NCI-H226 (cell line): ENCODE measurements at places on chromosomes 5 and 9.
A peak's percentile ranks its signal among the peaks of the same experiment; 100 is the strongest.

DNA sequence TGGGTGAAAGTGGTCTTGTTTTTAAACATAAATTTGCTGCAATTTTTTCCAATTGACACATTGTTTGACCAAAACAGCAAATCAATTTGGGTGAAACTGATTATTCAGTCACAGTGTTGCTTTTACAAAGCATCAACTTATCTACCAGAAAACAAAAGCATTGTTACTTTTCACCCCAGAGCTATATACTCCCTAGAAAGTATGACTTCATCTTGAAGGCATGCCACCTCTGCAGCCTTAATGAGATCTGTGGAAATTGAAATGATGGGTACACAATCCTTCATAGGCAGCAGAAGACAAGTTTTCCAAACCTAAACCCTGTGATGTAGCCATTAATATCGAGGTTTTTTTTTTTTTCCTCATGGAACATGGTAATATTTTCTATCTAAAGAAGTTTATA, 615.9 kb downstream of the CHSY3 start:
- DNase-seq: peak; percentile 56

GRCh38 chr5:162514116-162514515, 446.5 kb downstream of the GABRG2 start:
- no peak for DNase-seq

GRCh38 chr9:83472221-83472665, 66.0 kb downstream of the FRMD3 start:
- DNase-seq: peak; percentile 24

GRCh38 chr9:121067640-121068039, 7.1 kb upstream of the CNTRL start:
- DNase-seq: no peak

DNA sequence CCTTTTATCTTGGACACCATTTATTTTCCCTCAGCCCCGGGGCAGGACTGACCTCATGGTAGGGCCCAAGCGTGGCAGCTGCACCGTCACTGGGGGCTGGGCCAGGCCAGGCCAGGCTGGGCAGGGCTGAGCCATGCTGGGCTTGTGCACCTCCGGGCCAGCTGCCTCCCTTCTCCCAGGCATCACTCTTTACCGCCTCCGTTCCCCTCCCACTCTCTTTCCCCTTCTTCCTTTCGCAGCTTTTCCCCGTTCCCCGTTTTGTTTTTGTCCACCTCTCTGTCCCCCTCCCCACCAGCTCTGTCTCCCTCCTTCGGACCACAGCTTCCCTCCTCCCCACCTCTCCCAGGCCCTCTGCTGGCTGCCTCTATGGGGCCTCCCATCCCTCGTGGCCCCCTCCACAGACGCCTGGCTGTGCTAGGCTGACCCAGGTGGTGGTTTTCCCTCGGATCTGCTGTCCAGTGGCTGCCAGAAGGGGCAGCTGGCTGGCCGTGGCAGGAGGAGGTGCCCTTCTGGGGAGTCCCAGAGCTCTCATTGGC, 17.9 kb downstream of the FGF18 start:
- DNase-seq: peak; percentile 86

GRCh38 chr5:154767576-154767975, 12.4 kb downstream of the LARP1 start:
- no peak for DNase-seq

- no peak for DNase-seq
These were observed 117.9 kb downstream of the GADD45G start for GRCh38 chr9:89722712-89723111.

- DNase-seq: no peak
These were observed 49.4 kb upstream of the DHFR start for GRCh38 chr5:80704221-80704620.

DNA sequence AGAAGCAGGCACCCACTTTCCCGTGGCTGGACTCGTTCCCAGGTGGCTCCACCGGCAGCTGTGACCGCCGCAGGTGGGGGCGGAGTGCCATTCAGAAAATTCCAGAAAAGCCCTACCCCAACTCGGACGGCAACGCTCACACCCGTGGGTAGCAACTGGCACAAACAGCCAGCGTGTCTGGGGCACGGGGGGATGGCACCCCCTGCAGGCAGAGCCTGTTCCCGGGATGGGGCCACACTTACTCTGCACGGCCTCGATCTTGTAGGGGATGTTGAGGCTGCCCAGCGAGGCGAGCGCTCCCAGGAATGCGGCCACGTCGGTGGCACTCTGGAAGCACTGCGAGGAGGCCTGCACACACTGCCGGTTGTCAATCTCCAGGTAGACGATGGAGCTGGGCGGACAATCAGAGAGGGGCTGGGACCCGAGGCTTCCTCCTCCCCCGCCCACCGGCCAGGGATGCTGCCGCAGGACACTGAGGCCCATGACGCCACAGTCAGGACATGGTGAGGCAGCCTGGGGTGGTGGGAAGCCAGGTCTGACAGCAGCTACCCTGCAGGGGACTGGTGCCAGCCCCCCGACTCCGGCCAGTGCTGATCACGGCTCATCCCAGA, 20.2 kb upstream of the SEC16A start:
- DNase-seq: no peak

- DNase-seq: no peak
These were observed 98.6 kb upstream of the DAP start for GRCh38 chr5:10859393-10860195.

DNA sequence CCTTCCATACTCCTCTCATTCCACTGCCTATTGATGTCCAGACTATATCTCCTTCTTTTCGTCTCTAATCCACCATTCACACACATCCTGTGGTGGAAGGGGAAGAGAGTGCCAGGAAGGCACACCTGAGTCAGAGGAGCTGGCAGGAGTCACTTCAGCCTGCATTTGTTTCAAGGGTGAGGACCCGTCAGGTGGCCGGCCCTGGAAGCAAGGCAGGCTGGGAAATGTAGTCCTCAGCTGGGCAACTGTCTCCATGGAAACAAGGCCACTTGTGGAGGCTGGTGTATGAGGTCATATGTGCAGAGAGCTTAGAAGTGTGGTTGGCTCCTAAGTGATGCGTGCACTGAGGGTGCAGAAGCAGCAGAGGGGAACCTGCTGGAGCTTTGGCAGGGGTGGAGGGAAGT, 278.4 kb downstream of the NSG2 start:
- no peak for DNase-seq

DNA sequence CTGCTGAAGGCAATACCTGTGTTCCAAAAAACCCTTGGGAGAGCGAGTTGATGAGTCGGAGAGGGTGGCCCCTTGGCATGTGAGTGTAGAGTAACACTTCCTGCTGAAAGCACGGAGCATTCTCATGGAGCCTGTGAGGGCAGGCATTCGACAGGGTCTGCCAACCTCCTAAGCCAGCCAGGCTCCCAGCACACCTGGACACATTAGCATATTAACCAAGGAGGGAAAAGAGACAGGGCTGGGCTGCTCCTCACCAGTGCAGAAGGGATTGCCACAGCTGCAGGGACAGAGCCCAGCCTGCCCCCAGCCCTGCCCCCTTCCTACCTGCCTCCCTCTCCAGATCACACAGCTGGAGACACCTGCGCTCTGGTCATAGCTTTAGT, 46.4 kb upstream of the SEMA4D start:
- DNase-seq: no peak

DNA sequence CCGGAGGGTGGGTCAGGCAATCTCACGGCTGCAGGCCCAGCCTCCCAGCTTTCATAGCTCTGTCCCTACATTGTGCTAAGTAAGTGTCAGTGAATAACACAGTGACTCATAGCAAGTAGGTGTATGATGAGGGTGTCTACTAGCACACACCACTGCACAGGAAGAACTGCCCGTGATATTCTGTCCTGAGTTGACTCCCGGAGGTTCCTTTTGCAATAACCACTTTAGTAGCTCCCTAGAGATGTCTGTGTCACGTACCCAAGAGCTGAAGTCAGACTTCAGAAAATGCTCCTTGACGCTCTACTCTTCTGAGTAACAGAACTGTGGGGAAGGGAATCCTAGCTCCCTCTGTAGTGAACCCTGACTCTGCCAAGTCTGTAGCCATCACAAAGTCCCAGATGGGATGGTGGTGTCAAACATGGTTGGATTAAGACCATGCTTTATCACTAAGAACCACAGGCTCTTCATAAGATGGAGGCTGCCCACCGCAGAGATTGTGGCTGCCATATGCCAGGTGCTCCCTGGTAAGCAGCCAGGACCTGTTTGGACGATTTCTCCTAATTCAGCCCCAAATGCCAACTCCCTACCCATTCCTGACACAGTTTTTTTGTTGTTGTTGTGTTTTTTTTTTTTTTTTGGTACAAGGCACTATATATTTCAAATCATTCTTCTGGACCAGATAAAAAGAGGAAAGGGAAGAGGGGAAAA, 352.6 kb upstream of the PANK3 start:
- no peak for DNase-seq

DNA sequence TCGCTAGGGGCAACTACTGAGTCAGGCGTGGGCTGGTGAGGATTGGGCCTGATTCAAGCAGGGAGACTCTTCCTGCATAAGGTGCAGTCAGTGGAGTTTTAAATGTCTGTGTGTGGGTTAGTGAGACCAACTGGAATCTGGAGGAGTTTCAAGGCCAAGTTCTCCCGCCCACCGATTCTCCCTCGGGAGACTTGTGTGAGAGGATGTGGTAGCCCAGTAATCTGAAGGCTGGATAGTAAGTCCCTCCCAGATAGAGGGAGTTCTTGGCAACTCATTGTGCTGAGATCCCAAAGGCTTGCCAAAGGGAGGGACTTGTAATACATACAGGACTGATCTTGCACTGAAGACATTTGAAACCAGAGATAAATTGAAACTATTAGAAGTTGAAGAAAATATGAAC, 51.8 kb downstream of the WDR36 start:
- DNase-seq: peak; percentile 100

GRCh38 chr5:123626051-123626450, 114.1 kb downstream of the CSNK1G3 start:
- no peak for DNase-seq

DNA sequence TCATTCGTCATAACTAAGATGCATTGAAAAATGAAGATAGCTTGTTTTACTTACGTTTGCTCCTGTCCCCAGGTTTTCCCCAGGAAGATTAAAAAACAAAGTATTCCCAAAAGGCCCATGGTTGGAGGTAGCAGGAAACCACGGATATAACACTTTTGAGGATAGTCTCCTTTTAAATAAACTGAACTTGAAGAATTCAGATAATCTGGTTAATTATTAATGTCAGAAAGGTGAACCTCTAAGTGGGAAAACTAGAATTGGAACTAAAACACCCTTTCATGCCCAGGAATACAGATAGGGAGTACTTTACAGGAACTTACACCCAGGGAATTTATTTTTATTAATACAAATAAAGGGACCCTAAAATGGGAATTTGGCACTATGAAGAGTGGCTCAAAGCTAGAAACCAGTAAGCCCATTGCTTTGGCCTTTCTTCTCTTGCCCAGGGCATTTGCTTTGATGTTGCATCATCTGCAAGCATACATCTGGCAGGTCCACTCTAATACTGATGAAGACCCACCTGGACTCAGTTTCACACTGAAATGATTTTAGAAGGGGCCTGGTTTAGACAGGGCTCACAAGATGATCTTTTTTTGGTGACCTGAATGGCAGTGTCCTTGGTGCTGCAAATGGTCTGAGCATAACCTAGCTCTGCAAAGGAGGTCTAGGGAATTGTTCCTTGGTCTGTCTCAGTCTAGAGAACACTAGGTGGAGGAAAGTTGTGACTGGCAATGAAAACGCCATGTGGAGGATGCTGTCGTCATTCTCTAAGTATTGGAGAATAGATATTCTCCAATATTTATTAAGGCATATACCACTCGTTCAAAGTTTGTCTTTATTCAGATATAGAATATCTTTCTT, at the start of gene C5:
Gene C5 (minus strand): TSS at position 148 of the 861 bp plus-strand sequence. CDS start 29 bp downstream, at position 119.
- DNase-seq: no peak

GRCh38 chr9:4139196-4139595, 160.7 kb downstream of the GLIS3 start:
- no peak for DNase-seq

DNA sequence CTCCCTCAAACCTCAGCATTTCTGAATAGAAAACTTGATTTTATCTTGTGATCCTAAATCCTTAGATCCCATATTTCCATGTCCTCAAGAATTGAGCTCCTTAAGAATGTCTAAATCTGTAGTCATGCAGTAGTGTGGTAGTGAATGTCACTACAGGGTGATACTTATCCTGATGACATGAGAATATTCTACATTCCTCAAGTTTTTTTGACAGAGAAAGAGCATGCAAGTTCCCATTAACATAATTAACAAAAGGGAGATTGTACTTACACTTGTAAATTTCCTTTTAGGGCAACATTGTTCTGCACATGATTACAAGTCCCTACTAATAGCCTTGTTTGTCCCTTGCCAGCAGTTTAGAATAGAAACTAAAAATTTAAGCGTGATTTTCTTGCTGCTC, 352.3 kb downstream of the PTPRD start:
- DNase-seq: no peak

DNA sequence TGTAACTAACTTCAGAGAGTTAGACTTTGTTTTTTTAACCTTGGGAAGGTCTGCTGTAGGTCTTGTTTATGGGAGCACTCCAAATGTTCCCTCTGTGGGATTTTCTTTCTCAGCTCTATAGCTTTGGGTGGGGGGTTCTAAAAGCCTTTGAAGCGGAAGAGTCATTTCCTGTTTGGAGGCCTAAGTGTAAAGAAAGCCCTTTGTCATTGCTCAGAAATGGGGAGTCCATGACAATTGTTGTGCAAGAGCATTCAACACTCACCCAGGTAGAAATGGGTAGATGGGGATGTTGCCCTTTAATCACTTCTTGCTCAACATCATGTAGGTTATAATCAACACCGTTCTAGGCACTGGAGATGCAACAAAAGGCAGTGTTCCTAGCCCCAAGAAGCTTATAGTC, 30.3 kb upstream of the MAST4 start:
- DNase-seq: peak; percentile 22

GRCh38 chr5:107705402-107706014, 34.8 kb upstream of the EFNA5 start:
- peak; percentile 13 for DNase-seq

GRCh38 chr9:87968155-87968554, 6.2 kb downstream of the CDK20 start:
- DNase-seq: no peak

GRCh38 chr9:3088219-3088618, 244.3 kb upstream of the PUM3 start:
- DNase-seq: no peak

GRCh38 chr5:76590027-76590426, 33.2 kb downstream of the F2RL2 start:
- no peak for DNase-seq

GRCh38 chr5:175750511-175750931, 92.7 kb downstream of the HRH2 start:
- DNase-seq: no peak

DNA sequence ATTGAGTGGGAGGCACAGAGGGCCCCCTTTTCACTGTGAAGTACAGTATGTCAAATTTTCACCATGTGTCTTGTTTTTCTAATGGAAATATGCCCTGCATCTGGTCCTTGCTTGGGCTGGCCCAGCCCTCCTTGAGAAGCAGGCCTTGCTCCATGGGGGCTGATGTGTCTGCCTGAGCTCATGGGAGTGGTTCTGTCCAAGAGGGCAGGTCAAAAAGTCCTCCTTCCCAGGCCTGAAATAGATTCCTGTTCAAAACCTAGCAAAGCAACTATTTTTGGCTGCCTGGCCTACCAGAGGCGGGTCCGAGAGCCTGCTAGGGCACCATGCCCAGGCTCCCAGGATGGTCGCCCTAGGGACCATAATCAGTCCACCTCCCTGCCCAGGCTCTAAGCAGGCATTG, 40.5 kb upstream of the NEURL1B start:
- DNase-seq: no peak
